Caudate nucleus (tissue), 63 donors: ENCODE measurements at places on chromosomes 16 and 17.

DNA sequence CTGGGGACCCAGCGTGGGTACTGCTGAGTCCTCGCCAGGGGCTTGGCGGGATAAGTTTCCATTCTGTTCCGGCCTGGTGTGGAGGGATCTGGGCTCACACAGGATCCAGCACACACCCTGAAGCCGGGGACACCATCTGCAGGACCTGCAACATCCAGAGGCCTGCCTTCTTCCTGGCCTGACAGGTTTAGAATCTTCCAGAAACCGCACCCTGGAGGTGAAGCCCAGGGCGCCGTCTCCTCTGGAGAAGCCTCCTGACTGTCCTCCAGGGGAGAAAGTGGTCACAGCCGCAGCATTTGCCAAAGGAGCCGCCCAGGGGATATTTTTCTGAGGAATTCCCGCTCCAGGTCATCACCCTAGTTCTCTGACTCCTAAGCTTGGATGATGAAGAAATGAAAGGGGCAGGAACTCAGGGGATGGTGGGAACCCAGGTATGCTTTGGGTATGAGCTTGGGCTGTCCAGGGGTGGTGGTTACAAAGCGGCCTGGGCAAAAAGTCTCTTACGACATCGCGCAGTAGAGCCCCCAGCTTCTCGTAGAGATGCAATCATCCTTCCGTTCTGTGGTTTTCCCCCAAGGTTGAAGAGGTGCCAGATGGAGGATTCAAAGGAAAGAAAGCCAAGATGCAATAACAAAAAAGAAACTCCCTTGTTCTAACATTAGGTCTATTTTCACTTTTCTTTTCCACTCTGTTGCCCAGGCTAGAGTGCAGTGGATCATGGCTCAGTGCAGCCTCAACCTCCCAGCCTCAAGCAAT, 9.1 kb upstream of the CRISPLD2 start:
- no peak for DNase-seq

DNA sequence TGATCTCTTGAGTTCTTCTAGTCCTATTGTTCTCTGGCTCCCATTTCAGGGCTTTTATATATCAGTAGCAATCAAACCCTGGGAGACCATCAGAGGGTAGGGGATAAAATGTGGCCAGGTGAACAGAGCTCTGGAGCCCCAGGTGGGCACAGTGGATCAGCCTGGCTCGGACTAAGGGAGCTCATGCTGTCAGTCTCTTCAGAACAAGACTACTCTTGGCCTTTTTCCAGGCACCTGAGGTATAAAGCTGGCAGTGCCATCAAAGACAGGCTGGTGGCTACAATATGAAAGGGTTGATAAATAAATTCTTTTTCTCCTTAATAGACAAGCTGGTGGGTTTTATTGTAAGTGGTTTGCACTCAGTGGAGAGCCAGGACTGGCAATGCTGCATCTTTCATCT, 160.0 kb upstream of the CCL2 start:
- DNase-seq: no peak

DNA sequence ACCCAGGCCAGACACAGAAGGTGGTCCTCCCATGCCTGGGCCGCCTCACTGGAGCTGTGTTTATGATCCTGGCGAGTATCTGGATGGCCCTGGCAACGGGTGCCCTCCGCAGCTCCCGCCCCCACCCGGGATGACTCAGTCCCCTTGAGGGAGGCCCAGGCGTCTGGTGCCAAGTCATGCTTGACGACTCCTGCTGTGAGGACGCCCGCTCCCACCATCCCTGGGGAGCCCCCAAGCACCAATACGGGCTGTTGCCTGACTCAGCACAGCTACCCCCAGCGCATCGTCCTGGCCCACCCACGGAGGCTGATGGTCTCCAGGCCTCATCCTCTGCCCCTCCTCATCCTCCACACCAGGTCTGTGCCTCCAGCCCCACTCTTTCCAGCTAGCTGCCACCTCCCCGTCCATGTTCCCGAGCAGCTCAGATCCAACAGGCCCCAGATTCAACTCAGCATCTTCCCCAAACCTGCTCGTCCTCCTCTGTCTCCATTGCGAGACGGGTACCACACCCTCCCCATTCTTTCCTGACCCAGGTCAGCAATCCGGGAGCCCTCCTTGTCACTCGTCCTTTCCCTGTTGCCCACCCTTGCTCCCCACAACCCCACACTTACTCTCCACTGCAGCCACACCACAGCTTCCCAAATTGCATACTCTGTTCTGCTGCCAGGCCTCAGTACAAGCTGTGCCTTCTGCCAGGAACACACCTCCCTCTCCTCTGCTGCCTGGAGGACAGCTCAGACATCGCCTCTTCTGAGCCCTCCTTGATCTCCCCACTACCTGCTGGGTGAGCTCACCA, 2.6 kb downstream of the CAMKK1 start:
- no peak for DNase-seq

GRCh38 chr16:12315330-12316136, 339.0 kb downstream of the SNX29 start:
- no peak for DNase-seq

DNA sequence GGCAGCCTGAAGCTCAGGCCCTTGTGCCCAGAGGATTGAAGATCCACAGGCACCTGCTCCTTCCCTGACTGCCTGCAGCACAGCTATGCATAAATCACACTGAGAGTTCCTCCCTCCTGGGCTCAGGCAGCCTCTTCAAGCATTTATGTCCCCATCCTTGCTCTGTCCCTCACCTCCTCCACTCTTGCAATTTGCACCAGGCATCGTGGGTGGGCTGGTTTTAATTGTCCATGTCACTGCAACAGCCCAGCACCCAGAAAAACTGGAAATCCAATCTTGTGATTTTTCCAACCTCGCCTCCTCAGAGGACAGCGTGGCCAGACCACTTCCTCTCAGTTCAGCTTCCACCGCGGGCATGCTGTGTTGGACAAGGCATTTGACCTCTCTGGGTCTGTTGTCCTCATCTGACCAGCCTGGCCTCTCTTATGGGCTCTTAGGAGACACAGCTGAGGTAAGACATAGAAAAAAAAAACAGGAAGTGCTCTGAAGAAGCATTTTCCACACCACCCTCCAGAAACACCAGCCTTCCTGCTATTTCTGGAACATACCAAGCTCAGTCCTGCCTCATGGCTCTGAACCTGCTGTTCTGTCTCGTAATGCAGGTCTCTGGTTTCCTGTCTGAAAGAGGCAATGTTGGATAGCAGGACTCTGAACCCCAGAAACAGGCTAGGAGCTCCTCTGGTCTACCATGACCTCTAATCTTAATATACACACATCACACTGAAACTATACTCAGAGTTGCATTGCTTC, 8.3 kb downstream of the TMEM114 start:
- DNase-seq: no peak

GRCh38 chr16:3029491-3030221, 5.8 kb downstream of the THOC6 start:
- no peak for DNase-seq

DNA sequence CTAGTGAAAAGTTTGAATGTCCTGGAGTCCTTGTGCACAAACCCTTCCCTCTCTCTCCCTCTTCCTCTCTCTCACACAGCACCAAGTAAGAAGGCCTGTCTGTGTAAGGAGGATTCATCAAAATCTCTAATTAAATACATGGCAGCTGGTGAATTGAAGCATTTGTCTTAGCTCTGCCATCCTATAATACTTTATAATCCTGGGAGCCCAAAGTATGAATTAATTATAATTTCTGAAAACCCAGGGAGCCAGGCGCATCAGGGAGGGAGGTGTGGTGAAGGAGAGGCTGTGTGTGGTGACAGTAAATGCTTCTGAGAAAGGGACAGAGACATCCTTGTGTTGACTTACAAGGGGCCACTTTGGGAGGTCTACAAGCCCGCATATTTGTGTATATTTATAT, 691.4 kb upstream of the EEF2KMT start:
- DNase-seq: no peak

DNA sequence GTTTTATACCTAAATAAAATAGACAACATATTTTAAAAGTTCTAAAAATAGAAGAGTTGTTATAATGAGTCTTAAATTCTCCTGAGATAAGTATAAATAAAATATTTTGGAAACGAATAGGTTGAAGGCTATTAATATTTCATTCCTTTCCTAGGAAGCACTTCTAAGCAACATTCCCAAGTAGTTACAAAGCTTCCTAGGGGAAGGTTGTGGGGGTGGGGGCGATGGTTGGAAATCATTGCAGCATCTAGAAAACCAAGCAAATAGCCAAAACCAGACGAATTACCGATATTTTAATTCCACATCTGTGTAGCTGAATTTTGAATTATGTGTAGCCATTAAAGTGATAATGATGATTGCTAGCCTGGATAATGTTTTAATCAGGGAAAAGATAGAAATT, 26.9 kb downstream of the PTRH2 start:
- no peak for DNase-seq

DNA sequence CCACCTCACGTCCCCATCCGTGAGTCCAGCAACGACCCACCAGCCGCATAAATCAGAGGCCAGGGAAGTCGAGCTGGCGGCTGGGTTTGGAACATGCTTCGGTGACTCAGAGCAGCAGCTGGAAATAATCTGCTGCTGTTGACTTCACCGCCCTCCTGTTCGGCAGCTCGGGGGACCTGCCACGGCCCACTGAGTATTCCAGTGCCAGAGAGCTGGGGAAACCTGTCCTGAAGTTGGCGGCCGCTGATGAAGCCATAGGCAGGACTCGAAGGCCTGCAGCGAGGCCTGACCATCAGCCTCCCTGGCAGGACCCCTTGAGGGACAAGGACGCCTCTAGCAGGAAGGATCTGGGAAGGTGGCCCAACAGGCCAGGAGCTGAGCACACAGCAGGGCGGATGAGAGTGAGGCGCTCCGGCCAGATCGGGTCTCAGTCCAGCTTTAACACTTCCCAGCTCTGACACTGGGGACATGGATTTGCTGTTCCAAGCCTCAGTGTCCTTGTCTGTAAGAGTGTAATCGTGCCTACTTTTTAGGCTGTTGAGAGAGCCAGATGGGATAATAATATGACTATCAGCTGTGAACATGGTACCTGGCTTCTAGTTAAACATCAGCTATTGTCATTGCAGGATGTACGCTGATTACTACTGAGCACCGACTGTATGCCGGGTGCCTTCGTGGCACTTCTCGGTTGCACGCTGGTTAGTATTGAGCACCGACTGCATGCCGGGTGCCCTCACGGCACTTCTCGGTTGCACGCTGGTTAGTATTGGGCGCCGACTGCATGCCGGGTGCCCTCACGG, 50.4 kb upstream of the CIBAR2 start:
- no peak for DNase-seq

DNA sequence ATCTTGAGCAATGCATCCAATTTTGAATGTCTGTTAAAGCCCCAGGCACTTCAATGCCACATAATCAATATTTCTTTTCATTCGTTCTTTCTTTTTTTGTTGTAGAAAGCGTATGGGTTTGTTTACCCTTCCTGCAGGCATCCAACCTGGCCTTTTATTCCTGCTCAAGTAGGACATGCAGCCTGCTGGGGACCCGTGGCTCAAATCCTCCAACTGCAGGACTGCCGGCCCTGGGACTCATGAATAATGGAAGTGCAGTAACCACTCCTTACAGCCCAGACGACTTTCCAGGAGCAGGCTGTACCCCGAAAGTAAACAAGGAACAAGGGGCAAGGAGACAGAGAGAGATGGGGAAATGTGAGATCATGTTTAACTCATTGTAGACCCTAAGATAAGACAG, 126.4 kb downstream of the SALL1 start:
- DNase-seq: no peak

DNA sequence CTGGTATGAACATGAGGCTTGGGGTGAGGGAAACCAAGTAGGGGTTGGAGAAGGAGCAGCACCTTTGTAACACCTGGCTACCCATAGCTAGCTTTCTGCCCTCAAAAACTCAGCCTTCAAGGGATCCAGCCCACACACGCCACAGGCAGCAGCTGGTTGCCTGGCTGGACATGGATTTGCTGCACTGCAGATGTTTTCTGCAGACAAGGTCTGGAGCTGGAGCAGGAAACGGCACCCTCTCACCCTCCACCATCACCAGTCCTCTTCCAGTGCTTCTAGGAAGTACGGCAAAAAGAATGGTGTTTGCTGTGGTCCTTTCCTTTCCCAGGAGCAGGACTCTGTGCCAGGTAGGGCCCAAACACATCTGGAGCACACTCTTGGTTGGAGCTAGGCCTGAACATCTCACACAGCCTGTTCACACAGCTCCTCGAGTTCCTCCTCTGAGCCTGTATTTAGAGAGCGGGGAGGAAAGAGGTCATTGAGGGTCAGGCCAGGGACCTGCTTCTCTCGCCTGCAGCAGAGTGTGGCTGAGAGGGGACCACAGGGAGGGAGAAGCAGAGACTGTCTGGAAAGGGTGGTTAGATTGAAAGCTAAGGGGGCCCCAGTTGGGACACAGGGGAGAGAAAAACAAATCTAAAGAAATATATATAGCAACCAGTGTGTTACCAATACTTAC, 2.7 kb upstream of the SUPT4H1 start:
- no peak for DNase-seq

DNA sequence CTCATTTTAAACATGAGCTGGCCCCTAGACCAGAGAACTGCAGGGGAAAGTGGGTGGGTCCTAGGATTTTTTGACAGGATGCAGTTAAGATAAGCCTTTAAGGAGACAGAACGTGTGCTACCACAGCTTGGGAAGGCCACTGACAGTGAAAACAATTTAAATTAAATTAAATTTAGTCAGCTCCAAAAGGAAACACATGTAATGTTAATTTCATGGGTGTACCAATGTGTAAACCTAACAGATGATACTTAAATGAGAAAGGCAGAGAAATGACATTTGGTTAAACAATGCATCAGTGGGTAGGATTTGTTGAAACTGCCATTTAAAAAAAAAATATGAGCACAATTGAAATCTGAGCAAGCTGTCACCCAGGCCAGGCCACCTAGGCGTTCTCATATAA, 250.8 kb downstream of the XYLT1 start:
- DNase-seq: no peak

DNA sequence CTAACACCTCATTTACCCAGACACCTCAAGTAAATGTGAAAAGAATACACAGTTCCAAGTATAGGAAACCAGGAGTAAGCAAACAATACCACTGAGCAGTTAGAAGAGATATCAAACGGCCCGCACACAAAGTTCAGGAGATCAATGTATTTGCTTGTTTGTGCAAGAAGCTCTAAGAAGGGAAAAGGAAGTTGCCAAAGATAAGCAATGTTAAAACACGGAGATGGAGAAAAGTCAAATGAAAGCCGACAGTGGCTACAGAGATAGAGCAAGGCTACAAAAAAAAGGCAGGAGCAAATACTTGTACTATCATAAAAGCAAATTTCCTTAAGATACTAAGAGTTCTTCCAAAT, 29.5 kb downstream of the PSME3IP1 start:
- no peak for DNase-seq

GRCh38 chr16:81266680-81267095, 28.2 kb downstream of the BCO1 start:
- no peak for DNase-seq
